Inflammatory macrophage treated with lipopolysaccharide for 1 hour (primary cell): ENCODE measurements at places on chromosomes 7 and 10.

GRCh38 chr7:71350680-71351079 is 218.7 kb downstream of the GALNT17 start:
- DNase-seq = no peak

DNA sequence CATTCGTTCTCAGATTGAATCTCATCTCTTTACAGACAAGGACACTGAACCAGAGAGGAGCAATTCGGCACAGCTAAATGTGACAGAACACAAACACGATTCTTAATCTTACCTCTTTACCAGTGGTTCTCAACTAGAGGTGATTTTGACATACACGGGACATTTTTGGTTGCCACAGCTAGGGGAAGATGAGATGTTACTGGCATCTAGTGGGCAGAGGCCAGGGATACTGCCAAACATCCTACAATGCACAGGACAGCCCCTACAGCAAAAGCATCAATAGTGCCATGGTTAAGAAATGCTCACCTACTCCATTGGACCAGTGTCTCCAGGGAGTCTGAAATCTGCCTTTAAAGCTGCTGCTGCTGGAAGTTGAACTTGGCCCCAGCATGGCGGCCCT is 27.3 kb downstream of the PDE1C start:
- no peak for DNase-seq

DNA sequence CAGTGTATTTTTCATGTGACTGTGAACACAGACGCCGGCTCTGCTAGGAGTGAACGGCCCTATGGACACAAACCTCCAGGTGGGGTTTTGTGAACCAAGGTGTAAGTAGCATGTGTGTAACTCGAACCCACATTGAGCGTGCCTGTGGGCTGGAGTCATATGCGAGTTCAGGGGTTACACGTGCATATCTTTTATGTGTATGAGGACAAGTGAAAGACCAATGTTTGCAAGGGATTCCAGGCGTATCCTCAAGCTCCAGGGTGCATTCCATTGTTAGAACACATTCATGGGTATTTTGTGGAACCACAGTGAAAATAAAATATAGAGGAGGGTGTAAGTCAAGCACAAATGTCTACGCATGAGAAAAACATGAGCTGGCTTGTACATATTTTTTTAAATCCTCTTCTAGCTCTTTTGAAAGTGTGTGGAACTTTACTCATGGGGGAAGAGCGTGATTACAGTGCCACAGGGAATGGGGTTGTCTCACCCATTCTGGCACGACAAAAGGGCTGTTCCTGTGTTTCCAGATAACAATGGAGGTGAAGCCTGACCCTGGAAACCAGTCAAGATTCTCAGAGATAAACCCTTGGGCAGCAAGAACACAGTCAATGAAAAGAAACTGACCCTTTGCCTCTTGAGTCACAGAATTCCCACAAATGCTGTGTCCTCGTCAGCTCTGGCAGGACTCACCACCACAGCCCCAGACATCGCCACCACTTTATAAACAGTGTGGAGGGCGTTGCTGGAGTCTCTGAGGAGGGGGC is 37.0 kb upstream of the GOT1 start:
- no peak for DNase-seq

DNA sequence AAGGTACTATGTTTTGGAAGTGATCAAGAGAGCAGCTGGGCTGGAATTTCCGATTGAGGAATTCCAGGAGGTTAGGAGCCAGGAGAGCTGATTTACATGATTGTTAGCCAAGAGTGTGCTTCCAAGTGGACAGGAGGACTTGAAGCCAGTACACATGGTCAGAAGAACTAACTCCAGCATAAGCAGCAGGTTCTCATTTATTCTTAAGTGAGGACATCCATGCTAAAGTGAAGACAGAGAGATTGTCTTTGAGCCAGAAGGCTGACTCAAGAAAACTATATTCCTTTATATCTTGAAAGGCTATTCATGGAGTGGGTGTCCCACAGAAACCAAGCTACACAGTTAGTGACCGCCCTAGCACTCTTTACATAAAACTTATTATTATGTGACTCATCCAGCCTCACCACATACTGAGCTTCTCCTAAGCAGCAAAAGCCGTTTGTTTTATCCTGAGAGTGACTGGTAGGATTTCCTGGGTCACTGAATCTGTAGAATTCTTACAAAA is 56.7 kb upstream of the SEMA3A start:
- peak; percentile 48 for DNase-seq

GRCh38 chr10:98078774-98079173 is 48.4 kb upstream of the CRTAC1 start:
- no peak for DNase-seq

DNA sequence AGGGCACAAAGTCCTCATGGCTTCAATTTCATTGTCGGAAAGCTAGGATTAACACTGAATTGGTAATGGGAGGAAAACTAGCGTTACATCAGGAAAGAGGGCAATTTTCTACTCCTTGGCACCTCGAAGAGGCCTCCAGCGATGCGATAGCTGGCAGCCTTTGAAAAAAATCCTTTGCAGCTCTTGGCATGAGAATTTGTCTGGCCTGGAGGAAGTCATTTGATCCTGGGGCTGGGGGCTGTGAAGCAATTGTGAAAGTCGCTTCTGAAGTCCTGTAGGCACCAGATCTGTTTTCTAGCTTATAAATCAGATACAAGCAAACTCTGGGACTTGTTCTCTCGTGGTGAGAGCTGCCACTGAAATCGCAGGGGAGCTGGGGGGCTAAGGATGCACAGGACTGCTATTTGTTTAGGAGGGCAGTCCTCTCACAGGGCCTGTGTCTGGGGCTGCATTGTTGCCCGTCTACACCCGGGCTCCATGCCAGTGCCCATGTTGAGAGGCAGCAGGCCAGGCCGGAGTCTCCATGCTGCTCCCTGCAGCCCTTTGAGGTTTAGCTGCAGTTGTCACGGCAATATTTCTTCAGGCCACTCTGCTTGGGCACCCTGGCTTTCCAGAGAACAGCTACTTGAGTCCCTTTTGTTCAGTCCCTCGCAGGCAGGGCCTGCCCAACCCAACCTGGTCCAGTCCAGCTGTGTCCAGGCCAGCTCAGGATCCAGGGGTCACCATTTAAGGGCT is 206.8 kb upstream of the LYZL1 start:
- DNase-seq = no peak

DNA sequence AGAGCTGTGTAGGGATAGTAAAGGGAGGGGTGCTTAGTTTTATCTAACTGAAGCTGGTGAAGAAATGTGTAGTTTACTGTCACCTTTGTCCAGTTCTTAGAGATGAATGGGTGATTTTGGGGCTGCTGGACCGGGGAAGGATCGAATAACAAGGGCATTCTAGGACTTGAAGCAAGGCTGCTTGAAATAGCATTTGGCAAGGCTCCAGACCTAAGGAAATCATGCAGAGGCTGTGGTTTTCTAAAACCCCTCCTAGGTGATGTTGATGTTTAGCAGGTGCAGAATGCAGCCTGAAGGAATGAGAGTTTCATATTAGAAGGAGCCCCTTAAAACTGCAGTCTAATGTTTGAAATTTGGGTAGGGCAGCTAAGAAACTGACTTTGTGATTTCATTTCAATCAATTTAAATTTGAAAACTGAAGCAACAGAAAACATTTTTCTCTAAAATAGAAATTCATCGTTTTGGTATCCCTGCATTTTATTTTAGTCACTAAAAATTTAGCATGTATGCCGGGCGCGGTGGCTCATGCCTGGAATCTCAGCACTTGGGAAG is 68.5 kb downstream of the TET1 start:
- DNase-seq = no peak

GRCh38 chr7:85115006-85115405 is 71.8 kb downstream of the SEMA3D start:
- DNase-seq = no peak

- peak; percentile 20 for DNase-seq
Observed at GRCh38 chr10:6269953-6270867, 67.5 kb downstream of the PFKFB3 start.

DNA sequence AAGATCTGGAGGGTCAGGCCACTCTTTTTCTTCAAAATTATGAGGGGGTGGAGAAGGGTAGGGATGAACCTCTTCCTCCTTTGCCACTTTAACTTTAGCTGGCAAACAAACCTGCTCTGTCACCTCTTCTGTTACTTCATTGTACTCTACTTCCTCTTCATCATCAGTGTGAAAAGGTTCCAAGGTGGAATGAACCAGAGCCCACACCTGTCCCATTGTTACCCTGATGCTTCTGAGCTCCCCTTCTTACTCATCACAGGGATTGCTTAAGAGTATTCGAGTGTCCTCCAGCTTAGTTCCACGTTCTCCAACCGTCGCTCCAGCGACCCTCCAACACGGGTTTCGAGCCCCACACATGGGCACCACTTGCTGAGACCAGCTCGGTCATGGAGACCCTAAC is 5.2 kb downstream of the MRPS24 start:
- DNase-seq = no peak

GRCh38 chr10:111579473-111579872 is 502.6 kb downstream of the ADRA2A start:
- no peak for DNase-seq

GRCh38 chr7:68063171-68063570 is 1066.5 kb downstream of the TYW1 start:
- no peak for DNase-seq

DNA sequence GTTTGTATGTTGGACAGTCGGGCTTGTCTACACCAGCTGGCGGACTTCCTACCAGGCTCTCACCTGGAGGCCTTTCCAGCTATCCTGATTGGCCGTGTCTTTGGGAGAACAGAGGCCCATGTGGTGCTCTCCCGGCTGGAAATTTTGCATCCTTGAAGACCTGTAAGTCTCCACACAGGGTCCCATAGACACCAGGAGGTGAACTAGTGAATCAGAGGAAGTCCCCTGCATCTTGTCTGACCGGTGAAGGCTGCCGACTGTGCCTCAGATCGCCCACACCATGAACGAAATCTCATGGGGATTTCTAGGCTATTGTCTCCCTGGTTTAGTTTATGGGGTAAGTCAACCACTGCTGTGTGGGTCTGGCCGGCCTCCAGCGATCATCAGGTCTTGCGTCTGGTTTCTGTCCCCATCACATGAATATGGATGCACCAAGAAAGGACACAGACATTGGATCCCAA is 108.4 kb upstream of the LYZL2 start:
- peak; percentile 54 for DNase-seq

- DNase-seq = peak; percentile 6
Observed at GRCh38 chr7:15709978-15710377, 23.5 kb upstream of the MEOX2 start.

DNA sequence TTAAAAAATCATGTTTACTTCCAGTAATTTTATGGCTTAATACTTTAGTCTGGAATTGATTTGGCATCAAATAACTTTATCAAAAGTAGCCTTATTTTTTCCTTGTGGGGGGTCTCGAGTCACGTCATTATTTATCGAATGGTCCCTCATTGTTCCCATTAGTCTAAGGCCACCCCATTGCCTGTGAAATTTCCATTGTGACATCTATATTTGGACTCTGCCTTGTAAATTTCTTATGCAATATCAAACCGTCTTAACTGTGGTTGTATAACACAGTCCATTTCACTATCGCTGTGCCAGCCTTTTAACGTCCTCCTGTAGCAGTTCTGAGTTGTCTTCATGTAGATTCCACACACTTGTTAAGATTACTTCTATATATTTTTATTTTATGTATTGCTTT is 103.9 kb upstream of the RET start:
- peak; percentile 41 for DNase-seq

GRCh38 chr10:31058795-31059703 is 27.4 kb upstream of the ZNF438 start:
- no peak for DNase-seq

DNA sequence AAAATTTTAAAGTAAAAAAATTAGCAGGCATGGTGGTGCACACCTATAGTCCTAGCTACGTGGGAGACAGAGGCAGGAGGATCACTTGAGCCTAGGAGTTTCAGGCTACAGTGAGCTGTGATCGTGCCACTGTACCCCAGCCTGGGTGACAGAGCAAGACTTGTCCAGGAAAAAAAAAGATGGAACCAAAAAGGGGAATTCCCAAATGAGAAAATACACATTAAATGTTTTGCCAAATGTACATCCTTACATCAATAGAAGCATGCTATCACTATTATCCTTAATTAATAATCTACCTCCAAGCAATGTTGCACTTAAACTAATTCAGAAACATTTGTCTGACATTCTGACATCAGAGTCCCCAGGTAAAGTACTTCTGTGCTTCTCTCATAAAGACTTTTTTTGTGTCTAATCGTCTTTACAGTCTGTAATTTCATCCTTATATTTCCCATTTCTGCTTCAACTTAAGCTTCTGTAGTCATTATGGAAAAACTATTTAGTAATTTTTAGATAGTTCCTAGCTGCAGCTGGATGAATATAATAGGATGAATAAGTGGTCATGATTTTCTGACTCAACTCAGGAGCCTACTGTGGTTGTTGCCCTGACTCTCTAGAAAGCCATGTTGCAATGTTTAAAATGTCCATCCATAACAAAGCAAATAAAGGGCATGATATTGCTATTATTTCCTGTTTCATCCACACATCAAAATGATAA is 57.7 kb downstream of the MYPN start:
- peak; percentile 68 for DNase-seq

GRCh38 chr7:100879685-100880261 is 4.9 kb downstream of the SRRT start:
- DNase-seq = no peak

GRCh38 chr7:107924841-107925504 is 34.0 kb downstream of the DLD start:
- peak; percentile 62 for DNase-seq

GRCh38 chr10:31884386-31884785 is 44.2 kb downstream of the ARHGAP12 start:
- DNase-seq = no peak

GRCh38 chr7:137335814-137336213 is 7.7 kb downstream of the PTN start:
- no peak for DNase-seq

GRCh38 chr7:64755865-64756264 is 38.4 kb upstream of the ZNF138 start:
- DNase-seq = no peak

DNA sequence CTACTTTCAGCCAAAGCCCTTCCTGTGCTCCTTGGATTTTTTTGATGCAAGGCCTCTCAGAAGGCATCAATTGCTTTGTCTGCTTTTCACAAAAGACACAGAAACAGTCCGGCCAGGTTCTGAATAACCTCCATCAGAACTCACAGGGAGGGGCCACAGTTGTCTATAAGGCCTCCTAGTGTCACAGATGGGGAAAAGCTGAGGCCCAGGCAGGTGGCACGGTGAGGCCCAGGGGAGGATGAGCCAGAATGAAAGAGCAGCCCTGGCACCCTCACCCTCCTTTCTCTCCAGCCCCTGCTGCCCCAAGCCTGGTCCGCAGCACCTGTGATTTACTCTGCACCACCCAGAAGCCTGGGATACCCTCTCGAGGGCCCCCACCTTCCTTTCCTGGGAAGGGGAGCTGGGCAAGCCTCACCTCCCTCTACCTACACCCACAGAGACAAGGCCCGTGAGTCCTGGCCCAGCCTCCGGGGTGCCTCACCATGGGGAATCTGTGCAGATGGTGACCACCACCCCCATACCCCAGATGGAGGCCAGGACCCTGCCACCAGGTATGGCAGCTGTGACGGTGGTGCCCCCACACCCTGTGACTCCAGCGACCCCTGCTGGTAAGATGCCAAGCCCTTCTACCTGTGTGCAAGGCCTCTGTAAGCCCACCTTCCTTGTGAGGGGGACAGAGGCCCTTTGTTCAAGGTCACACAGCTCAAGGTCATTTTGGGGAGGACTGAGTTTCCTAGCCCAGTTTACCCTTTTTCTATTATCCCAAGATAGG is 26.2 kb upstream of the ZNF467 start:
- DNase-seq = peak; percentile 36

GRCh38 chr7:116153050-116153449 is 57.3 kb upstream of the TES start:
- DNase-seq = no peak
